ENCODE measurements at places on chromosomes 1 and 21.

DNA sequence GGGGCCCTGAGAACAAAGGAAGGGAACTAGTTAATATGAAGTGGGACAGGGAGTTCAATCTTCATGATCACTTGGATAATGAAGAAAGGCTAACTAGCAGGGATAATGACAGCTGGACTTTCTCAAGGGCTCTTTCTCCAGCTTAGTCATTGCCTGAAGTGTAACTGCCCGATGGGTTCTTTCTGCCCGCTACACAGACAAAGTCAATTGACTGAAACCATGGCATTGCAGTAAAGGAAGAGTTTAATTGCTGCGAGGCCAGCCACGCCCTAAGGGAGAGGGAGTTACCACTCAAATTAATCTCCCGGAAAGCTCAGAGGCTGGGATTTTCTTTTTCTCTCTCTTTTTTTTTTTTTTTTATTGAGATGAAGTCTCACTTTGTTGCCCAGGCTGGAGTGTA lies 16.6 kb upstream of the SLC2A5 start:
- no peak for DNase-seq

DNA sequence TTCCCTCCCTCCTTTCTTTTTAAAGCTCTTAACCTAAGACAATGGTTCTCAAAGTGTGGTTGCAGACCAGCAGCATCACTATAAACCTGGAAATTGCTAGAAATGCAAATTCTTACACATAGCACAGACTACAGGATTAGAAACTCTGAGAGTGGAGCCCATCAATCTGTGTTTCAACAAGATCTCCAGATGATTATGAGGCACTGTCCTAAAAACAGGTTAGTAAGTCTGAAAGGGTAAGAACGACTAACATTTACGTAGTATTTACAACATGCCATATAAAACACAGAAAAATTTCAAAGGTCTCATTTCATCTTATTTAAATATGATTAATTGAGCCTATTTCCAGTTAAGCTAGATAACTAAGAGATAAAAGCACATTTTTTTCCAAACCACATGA lies 138.8 kb downstream of the COP1 start:
- no peak for DNase-seq

DNA sequence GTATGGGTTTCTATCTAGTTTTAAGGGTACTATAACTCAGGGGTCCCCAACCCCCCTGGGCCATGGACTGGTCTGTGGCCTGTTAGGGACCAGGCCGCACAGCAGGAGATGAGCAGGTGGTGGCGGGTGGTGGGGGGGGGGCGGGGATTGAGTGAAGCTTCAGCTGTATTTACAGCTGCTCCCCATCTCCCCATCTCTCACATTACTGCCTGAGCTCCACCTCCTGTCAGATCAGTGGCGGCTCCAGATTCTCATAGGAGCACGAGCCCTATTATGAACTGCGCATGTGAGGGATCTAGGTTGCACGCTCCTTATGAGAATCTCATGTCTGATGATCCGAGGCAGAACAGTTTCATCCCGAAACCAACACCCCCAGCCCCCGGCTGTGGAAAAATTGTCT lies 95.1 kb upstream of the SLC45A1 start:
- DNase-seq: no peak

GRCh38 chr1:159092036-159092760 lies 15.6 kb upstream of the AIM2 start:
- DNase-seq: no peak

DNA sequence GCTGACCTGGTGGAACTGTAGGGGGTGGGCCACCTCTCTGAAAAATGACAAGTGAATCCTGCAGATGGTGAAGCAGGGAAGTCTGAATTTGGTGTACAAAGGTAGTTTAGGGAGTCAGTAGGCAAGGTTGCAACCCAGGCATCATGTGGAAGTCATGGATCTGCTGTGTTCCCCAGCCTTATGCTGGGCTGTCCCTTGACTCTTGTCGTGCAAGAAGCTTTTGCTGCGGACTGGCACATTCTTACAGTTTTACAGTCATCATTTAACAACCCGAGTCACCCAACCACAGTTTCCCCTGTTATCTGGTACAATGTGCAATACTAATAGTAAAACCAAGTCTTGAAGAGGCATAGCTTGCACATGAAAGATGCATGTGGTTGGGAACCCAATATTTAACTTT lies 13.2 kb downstream of the RHOU start:
- DNase-seq: peak; percentile 79

DNA sequence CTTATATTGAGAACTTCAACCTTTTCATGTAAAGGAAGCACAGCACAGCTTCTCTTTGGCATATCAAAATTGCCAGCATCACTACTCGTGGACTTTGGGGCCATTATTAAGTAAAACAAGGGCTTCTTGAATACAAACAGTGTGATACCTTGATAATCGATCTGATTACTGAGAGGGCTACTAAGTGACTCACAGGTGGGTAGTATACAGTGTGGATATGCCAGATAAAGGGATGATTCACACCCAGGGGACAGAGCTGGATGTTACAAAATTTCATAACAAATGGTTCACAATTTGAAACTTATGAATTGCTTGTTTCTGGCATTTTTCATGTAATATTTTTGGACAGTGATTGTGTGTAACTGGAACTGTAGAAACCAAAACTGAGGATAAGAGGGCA lies 15.4 kb downstream of the HDAC1 start:
- DNase-seq: no peak

GRCh38 chr1:56322211-56322610 lies 257.2 kb downstream of the PLPP3 start:
- DNase-seq: no peak

GRCh38 chr1:78491451-78492071 lies 787 bp downstream of the PTGFR start:
- no peak for DNase-seq

- DNase-seq: no peak
Observed at GRCh38 chr1:44801491-44802305, 1.5 kb downstream of the PLK3 start.

DNA sequence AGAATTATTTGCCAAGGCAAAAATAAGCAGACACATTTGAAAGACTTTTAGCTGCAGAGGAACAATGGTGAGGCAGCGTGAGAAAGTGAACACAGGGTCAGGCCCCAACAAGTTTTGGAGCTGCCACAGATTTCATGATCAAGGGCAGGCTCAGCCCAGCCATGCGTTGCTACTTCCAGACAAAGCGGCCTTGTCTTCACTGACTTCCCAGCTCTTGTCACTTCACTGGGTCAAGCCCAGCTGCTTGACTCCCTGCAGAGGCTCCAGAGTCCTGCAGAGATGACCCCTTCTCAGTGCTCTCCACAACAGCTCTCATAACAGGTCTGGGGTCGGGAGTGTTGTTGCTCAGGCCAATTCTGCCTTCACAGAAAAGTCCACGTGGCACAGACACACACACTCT lies 35.8 kb downstream of the HHAT start:
- no peak for DNase-seq

DNA sequence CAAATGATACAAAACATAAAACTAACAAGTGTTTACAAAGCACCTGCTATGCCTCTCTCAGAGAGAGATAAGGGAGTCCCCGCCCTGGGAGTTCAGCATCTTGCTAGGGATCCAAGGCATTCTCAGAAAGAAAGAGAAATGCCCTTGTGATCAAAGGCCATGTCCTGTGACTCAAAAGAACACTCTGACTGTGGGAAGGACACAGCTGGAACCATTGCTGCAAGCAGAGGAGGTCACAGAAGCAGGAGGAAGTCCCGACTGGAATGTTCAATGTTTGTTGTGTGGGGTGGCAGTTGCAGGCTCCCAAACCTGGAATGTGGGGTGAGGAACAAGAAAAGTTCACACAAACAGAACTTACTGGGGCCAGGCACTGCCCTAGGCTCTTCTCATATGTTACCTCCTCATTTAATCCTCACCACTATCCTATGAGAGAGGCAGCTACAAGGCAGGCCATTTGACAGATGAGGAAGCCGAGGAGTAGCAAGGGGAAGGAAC lies 93.0 kb upstream of the GRIK3 start:
- DNase-seq: no peak

DNA sequence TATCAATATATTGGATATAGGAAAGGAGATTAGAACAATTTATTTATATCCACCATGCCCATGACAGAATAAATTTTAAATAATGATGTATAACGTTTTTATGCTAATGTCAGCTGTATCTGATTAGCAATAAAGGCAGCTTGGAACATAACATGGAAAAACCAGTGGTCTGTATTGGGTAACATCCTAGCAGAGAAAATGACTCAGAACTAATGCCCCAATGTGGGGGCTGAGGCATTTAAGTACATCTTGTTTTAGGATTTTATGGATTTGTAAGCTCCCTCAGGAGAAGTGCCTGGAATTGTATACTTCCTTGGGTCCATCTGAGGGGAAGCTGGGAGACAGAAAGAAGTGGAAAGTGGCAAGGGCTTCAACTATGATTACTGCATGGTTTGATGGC lies 82.3 kb downstream of the HMCN1 start:
- DNase-seq: no peak

GRCh38 chr1:151175041-151175741 lies 590 bp downstream of the TMOD4 start:
- no peak for DNase-seq

DNA sequence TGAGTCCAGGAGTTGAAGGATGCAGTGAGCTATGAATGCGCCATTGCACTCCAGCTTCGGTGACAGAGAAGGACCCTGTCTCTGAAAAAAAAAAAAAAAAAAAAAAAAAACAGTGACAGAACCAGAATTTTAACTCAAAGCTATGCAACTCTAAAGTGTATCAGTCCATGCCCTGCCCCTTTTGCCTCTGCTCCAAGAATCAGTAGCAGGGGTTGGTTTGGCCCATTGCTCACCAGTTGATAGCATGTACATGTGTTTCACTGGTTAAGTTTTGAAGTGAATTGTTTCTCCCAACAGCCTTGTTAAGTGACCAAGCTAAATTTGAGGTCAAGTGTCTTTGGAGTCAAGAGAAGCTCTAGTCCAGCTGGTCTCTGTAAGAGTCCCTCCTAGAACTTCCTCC lies 245.9 kb downstream of the PLPP3 start:
- DNase-seq: no peak

DNA sequence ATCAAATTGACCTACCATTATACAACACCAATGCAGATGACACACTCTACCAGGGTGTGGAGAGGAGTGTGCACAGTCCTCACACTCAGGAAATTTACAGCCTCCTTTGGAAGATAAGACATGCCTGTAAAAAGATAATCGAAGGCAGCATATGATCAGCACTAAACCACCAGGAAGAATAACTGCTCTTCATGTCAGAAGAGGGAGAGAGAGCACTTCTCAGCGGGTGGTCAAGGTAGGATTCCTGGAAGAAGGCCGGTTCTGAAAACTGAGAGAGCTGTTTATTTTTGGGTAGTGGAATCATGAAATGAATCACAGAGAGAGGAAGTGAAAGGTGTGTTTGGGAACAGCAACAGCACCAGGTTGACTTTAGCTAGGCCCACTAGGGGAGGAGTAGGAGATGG lies 14.0 kb upstream of the ZNF697 start:
- no peak for DNase-seq

DNA sequence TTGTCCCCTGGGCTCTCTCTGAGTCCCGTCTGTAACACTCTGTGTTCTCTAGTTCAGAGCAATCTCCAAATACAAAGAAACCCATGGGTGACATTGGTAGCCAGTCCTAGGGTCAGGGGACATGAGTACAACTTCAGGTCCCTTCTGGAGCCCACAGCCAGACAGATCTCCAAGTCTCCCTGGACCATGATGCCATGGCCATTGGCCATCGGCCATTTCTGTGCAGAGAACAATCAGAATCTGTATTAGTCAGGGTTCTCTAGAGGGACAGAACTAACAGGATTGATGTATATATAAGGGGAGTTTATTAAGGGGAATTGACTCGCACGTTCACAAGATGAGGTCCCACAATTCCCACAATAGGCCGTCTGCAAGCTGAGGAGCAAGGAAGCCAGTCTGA lies 106.9 kb downstream of the AJAP1 start:
- DNase-seq: no peak

DNA sequence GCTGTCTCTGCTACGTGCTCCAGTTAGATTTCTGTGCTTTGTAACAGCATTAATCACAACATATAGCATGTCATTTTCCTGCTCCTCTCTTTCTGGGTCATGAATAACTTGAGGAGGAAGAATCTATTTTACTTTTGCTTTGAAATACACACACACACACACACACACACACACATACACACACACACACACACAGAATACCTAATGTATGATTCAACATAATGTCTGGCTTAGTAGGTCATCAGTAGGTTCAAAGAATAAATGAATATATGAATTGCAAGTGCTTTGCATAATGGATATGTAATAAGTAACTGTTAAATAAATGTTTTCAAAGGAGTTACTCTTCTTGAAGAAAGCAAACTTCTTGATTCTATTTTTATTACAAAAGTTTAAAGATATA lies 249.0 kb downstream of the PDE4B start:
- no peak for DNase-seq

DNA sequence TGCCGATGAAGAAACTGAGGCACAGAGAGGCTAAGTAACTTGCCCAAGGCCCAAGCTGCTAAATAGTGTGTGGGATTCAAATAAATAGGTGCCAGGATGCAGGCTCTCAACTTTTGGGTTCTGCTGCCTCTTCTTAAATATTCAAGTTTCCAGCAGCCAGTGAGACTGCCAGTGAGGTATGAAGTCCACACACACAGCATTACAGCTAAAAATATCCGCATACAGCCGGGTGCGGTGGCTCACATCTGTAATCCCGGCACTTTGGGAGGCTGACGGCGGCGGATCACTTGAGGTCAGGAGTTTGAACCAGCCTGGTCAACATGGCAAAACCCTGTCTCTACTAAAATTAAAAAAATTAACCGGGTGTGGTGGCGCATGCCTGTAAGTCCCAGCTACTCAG lies 78.4 kb upstream of the DIRAS3 start:
- no peak for DNase-seq

DNA sequence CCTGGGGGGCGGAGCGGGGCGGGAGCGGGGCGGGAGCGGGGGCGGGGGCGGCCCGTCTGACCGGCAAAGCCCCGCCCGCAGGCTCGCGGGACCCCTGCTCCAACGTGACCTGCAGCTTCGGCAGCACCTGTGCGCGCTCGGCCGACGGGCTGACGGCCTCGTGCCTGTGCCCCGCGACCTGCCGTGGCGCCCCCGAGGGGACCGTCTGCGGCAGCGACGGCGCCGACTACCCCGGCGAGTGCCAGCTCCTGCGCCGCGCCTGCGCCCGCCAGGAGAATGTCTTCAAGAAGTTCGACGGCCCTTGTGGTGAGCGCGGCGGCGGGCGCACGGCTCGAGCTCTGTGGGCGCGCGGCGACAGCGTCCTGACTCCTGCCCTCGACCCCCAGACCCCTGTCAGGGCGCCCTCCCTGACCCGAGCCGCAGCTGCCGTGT lies 21.2 kb downstream of the AGRN start:
- no peak for DNase-seq

DNA sequence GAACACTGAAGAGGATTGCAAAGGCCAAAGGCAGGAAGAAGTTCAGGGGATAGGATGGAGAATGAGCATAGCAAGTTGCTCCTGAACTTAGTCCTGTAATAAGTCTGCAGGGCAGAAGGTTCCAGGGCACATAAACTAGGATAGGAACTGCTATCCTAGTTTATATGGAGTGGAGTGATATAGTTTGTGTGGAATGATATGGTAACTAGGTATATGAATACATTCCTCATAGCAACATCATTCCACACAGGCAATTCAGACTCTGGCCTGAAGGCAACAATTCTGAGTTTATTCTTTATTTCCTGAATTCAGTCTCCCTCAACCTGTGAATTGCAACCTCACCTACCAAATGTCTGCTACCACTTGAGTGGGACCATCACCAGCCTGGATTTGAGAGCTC lies 154.9 kb upstream of the GREM2 start:
- no peak for DNase-seq

- no peak for DNase-seq
Observed at GRCh38 chr1:51418384-51418959, 88.1 kb upstream of the TTC39A start.

- DNase-seq: no peak
Observed at GRCh38 chr21:31042080-31042464, 3.8 kb upstream of the KRTAP19-8 start.
